ENCODE measurements at places on chromosomes 6 and 20.

GRCh38 chr6:143570147-143570853 is 58.8 kb upstream of the FUCA2 start:
- no peak for DNase-seq

- no peak for DNase-seq
Measured at GRCh38 chr6:14292119-14292518, 174.5 kb downstream of the CD83 start.

- peak; percentile 46 for DNase-seq
Measured at GRCh38 chr6:101926149-101926925, 532.8 kb downstream of the GRIK2 start.

- no peak for DNase-seq
Measured at GRCh38 chr20:54256202-54256601, 48.3 kb downstream of the PFDN4 start.

DNA sequence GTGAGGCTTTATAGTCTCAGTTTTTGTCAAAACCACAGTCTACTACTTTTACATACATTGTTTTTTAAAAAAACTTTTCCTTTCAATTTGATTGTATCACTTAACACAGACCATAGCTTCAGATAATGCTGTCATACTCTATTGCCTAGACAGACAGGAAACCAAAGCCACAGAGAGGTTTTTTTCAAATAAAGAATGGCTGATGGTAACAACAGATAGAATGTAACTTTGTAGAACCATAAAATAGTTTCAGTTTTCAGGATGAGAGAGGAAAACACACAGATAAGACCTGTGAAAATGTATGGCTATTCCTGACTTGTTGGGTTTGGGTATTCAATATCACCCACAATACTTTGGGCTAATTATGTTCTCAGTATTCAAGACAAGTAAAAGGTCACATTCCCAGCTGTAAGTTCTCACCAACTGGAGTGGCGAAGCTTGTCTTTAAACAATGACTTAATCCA is 94.0 kb downstream of the ADGRG6 start:
- DNase-seq: peak; percentile 48

GRCh38 chr20:10739566-10739965 is 65.8 kb upstream of the JAG1 start:
- no peak for DNase-seq

DNA sequence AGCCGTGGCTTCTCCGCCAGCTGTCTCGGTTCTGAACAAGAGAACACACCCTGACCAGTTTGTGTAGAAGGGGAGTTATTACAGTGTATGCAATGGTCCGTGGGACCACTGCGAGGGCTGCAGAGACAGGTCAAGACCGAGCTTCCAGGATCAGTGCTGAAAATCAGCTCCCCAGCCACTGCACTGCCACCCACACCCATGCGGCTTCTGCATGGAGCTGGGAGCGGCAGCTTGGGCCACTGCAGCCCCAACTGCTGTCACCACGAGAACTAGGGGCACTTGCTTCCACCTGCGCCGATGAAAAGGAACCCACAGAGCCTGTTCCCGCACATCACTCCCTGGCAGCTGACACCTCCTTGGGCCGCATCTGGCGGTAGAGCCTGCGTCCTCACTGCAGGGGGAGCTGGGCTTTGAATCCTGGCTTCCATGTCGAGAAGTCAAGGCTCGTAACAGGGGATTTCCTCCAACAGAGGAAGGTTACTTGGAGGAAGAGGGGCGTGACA is 56.2 kb downstream of the TMEM242 start:
- DNase-seq: no peak

- DNase-seq: no peak
Measured at GRCh38 chr20:54340206-54340605, 132.3 kb downstream of the PFDN4 start.

DNA sequence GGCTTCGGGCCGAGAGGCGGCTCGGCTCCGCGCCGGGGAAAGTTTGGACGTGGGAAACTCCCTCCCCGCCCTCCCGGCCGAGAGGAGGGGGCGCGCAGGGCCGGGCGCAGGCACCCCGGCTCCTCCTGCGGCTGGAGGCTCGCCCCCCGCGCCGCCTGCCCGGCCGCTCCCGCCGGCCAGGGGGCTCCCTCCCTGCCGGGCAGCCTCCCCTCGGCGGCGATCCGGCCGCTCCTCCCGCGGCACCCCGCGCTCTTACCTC is 370 bp downstream of the CDH22 start:
- DNase-seq: no peak

GRCh38 chr6:40957616-40958492 is 81.2 kb downstream of the UNC5CL start:
- peak; percentile 97 for DNase-seq

DNA sequence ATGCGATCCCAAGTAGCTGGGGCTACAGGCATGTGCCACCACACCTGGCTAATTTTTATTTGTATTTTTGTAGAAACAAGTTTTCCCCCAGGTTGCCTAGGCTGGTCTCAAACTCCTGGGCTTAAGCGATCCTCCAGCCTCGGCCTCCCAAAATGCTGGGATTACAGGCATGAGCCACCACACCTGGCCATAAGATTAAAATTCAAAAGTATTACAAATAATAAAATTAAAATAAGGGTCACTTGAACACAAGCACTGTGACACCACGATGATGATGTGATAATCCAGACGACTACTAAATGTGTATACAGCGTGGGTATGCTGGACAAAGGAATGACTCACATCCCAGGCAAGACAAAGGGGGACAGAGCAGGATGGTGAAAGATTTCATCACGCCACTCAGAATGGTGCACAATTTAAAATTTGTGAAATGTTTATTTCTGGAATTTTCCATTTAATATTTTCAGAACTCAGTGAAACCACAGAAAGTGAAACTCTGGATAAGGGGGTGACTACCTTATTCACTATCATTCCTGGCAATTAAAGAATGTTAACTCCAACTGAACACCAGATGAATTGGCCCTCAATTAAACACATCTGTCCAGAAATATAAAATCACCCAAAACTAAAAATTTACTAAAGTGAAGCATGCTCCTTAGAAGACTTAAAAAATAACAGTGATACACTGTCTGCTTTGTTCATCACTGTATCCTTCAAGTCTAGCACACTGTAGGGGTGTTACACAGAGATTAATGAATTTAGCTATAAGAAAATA is 13.1 kb downstream of the B4GALT5 start:
- DNase-seq: peak; percentile 87

- DNase-seq: no peak
Measured at GRCh38 chr6:143015300-143015706, 45.4 kb upstream of the AIG1 start.

- no peak for DNase-seq
Measured at GRCh38 chr6:33758815-33759216, 12.1 kb upstream of the IP6K3 start.

- DNase-seq: peak; percentile 65
Measured at GRCh38 chr20:33437141-33437911, 6.2 kb downstream of the SNTA1 start.

Data from fibroblast of skin of abdomen (primary cell).